Tibial nerve (tissue), 4 donors: ENCODE measurements at places on chromosomes 12 and 14. TPM values are rescaled to one million over a fixed set of nuclear protein-coding genes. Genes with fewer than 3 reads are reported as not detected.
A peak's percentile ranks its signal among the peaks of the same experiment; 100 is the strongest.

GRCh38 chr14:21023174-21023573 lies 1.7 kb downstream of the NDRG2 start:
- H3K4me1 ChIP-seq, result peaks cover 24% of the 10 kb centered on the region
- H3K27me3 ChIP-seq, result no peaks in the 10 kb centered on the region
- peak overlapping the region; percentile 75 for H3K4me3 ChIP-seq
- DNase-seq, result no peak
- H3K36me3 ChIP-seq, result no peaks in the 10 kb centered on the region
- peak overlapping the region; percentile 92 for H3K27ac ChIP-seq

DNA sequence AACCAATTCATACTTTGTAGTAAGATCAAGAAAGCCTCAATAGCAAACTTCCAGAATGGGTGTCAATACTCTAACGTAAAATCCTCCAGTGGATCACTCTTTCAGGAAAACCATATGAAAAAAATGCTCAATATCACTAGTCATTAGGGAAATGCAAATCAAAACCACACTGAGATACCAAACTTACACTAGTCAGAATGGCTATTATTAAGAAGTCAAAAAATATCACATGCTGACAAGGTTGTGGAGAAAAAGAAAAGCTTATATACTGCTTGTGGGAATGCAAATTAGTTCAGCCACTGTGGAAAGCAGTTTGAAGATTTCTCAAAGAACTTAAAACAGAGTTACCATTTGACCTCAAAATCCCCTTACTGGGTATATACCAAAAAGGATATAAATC lies 49.5 kb upstream of the ATXN7L3B start:
- no peaks in the 10 kb centered on the region for H3K27me3 ChIP-seq
- DNase-seq, result no peak
- H3K4me1 ChIP-seq, result no peaks in the 10 kb centered on the region
- no peak overlapping the region for H3K4me3 ChIP-seq
- H3K36me3 ChIP-seq, result no peaks in the 10 kb centered on the region

DNA sequence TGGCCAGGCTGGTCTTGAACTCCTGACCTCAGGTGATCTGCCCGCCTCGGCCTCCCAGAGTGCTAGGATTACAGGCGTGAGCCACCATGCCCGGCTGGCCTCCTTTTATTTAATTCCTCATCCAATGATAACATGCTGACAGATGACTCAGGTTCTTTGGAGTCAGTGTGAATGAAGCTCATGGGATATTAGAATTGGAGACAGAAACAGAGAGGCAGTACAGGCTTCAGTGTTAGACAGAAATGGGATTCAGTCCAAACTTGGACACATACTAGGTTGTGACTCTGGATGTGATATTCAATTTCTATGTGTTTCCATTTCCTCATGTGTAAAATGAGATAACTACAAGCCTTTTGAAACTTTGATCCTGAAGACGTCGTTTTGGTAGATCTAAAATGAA lies 47.3 kb downstream of the PDE3A start:
- H3K4me1 ChIP-seq, result no peaks in the 10 kb centered on the region
- no peaks in the 10 kb centered on the region for H3K36me3 ChIP-seq
- DNase-seq, result no peak
- no peaks in the 10 kb centered on the region for H3K27me3 ChIP-seq

DNA sequence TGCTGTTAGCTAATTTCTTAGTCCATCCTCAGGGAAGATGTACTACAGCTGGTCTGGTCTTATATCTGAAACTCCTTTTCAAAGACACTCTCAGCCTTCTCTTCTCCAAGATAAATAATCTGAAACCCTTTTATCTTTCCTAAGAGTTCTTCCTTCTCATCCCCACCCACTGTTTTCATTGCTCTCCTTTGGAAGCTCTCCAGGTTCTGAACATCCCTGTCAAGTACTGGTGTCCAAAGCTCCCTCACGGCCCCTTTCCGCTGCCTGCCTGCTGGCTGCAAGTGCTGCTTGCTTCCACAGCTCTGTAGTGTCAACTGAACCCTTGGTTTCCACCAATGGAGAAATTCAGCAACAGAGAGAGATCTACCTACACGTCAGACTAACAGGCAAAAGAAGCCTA lies 6.6 kb upstream of the SLC6A13 start:
- H3K36me3 ChIP-seq, result no peaks in the 10 kb centered on the region
- H3K4me1 ChIP-seq, result peaks cover 50% of the 10 kb centered on the region
- no peak overlapping the region for H3K4me3 ChIP-seq
- DNase-seq, result peak; percentile 27
- no peak overlapping the region for H3K27ac ChIP-seq

- no peaks in the 10 kb centered on the region for H3K4me1 ChIP-seq
- DNase-seq, result no peak
- H3K36me3 ChIP-seq, result no peaks in the 10 kb centered on the region
- H3K27ac ChIP-seq, result no peak overlapping the region
Measured at GRCh38 chr12:52776435-52776834, 710 bp downstream of the KRT76 start.

DNA sequence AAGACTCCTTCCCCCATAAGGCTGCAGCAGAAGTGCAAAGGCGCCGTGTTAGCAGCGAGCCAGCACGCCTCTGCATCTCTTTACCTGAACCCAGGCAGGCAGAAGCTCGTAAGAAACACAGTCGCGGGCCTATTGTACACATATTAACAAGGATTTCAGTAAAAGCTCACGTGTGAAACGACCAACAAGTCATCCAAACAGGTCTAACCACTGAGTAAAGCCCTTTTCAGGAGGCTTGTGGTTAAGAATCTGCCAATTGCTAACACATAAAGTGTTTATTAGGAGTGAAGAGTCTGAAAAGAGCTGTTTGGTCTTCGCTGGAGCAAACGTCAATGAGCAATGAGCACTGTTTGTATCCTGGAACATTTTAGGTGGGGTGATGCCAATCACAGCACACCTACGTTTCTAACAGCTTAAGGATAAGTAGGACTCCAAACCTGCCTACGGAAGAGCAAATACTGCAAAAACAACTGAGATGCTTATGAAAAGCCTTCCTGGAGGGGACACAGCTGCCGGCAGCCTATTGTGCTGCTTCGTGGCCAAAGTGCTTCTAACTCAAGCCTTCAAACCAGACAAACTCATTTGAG lies 43.1 kb downstream of the PRKAB1 start:
- DNase-seq, result no peak
- H3K4me1 ChIP-seq, result no peaks in the 10 kb centered on the region
- no peaks in the 10 kb centered on the region for H3K27me3 ChIP-seq
- peaks cover 85% of the 10 kb centered on the region for H3K36me3 ChIP-seq
- no peak overlapping the region for H3K27ac ChIP-seq

- peak overlapping the region; percentile 97 for H3K27ac ChIP-seq
- no peaks in the 10 kb centered on the region for H3K27me3 ChIP-seq
- H3K4me1 ChIP-seq, result peaks cover 26% of the 10 kb centered on the region
Measured at GRCh38 chr12:108685469-108686260, 45.7 kb downstream of the CORO1C start.

DNA sequence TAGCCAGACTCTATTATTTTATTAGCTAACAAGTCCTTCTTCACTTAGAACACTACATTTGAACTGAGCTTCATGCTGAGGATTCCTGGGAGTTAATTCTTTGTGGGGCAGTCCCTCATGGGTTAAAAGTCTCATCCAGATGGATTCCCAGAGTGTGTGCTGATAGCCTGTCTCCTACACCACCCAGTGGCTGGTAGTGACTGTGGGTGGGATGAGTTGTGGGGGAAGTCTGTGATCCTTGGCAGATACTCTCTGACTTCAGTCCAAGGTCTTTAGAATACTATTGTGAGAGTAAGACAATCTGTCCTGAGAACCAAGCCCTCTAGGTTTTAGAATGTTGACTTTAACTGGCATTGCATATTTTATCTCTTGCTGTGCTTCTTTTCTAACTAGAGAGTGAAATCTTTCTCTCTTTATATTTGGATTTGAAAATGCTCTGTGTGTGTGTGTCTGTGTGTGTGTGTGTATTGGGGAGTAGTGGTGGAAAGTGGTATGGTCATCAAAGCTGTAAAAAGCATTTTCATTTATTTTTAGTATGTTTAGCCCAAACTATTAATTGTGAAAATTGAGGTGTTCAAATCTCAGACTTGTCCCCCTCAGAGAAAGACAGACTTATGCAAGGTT lies 37.3 kb downstream of the AKAP6 start:
- DNase-seq, result no peak
- no peak overlapping the region for H3K4me3 ChIP-seq
- no peaks in the 10 kb centered on the region for H3K27me3 ChIP-seq
- H3K4me1 ChIP-seq, result peaks cover 17% of the 10 kb centered on the region
- no peaks in the 10 kb centered on the region for H3K36me3 ChIP-seq

DNA sequence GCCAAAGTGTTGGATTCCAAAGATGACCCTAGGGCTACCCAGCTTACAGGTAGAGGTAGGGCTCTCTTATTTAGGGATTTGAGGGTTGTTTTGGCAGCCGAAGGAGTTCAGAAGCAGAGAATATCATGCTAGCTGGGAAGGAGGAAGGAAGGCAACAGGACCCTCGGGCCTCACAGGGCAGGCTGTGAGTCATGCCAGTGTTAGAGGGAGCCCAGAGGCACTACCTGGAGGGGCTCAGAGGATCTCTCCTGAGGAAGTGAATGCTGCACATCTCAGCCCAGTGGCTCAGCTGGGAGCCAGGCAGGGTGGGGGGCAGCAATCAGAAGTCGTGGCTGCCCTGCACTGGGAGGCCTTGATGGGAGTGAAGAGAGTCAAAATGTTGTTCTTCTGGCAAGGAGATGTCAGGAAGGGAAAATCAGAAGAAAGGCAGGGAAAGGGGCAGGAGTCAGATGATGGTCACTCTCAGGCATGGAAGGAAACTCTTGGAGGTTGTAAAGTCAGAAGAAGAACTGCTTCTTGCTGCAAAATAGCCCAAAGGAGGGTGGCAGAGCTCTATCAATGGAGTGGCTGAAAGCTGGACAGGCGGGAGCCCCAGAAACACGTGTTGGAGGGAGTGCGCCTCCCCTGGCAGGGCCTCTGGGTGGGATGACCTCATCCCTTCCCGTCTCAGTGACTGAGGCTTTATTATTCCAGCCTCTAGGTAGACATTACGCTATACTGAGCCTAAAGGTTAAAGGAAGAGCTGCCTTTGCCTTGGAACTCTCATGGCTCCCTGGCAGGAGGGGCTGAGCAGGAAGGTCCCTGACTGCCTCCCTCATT lies 141.3 kb downstream of the SMOC1 start:
- no peaks in the 10 kb centered on the region for H3K27me3 ChIP-seq
- no peak overlapping the region for H3K4me3 ChIP-seq
- DNase-seq, result no peak
- peaks cover 25% of the 10 kb centered on the region for H3K4me1 ChIP-seq
- H3K36me3 ChIP-seq, result no peaks in the 10 kb centered on the region

- H3K27me3 ChIP-seq, result no peaks in the 10 kb centered on the region
- no peak for DNase-seq
- no peak overlapping the region for H3K27ac ChIP-seq
- H3K36me3 ChIP-seq, result peaks cover 100% of the 10 kb centered on the region
- no peak overlapping the region for H3K4me3 ChIP-seq
Measured at GRCh38 chr12:57194253-57194652, 22.3 kb upstream of the NXPH4 start.

DNA sequence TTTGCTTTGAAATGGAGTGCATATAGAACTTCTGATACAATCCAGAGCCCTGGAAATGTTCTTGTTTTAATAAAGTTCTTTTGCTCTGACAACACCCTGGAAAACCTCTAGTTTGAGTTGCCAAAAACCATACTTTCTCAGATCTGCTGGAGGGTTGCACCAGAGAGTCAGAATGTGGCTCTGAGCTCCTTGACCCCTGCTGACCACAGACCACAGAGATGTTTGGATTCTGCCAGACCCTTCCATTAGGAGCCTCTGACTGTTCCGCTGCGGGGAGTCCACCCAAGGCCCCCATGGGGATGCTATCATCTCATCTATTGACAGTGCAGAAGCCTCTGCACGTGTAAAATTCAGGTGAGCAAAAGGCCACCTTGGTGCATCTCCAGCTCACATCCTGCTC lies 332.6 kb downstream of the GLT1D1 start:
- no peak overlapping the region for H3K4me3 ChIP-seq
- H3K36me3 ChIP-seq, result no peaks in the 10 kb centered on the region
- no peaks in the 10 kb centered on the region for H3K27me3 ChIP-seq
- no peaks in the 10 kb centered on the region for H3K4me1 ChIP-seq
- no peak overlapping the region for H3K27ac ChIP-seq
- no peak for DNase-seq

GRCh38 chr14:22226381-22226780 lies 362.6 kb downstream of the DAD1 start:
- H3K27me3 ChIP-seq, result peaks cover under 1% of the 10 kb centered on the region
- H3K4me3 ChIP-seq, result no peak overlapping the region
- H3K27ac ChIP-seq, result no peak overlapping the region
- H3K4me1 ChIP-seq, result no peaks in the 10 kb centered on the region
- no peak for DNase-seq

DNA sequence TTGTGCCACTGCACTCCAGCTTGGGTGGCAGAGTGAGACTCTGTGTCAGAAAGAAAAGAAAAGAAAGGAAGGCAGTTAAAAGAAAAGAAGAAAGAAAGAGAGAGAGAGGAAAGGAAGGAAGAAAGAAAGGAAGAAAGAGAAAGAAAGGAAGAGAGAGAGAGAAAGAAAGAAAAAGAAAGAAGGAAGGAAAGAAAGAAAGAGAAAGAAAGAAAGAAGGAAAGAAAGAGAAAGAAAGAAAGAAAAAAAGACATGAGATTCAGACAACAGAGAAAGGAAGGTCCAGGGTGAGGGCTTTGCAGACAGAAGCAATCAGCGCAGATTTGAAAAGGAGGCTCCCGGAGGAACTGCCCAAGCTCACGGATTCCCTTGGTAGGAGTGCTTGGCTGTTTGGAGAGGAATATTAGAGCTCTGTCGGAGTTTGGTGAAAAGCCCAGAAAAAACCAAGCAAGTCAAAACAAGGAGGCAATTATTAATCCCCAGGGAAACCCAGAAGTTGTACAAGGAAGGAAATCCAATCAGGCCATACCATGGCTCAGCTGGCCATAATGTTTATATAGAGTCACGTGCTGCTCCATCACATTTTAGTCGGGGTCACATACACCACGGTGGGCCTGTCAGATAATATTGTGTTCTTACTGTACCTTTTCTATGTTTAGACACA lies 11.6 kb upstream of the CCDC85C start:
- H3K4me3 ChIP-seq, result no peak overlapping the region
- peaks cover 10% of the 10 kb centered on the region for H3K27me3 ChIP-seq
- H3K27ac ChIP-seq, result no peak overlapping the region
- H3K36me3 ChIP-seq, result no peaks in the 10 kb centered on the region
- no peaks in the 10 kb centered on the region for H3K4me1 ChIP-seq

GRCh38 chr12:113260127-113260526 lies 38.9 kb downstream of the TPCN1 start:
- peaks cover 21% of the 10 kb centered on the region for H3K4me1 ChIP-seq
- H3K4me3 ChIP-seq, result no peak overlapping the region
- H3K27me3 ChIP-seq, result no peaks in the 10 kb centered on the region
- no peak for DNase-seq
- peak overlapping the region; percentile 76 for H3K27ac ChIP-seq
- no peaks in the 10 kb centered on the region for H3K36me3 ChIP-seq

- H3K4me3 ChIP-seq, result no peak overlapping the region
- no peaks in the 10 kb centered on the region for H3K36me3 ChIP-seq
- DNase-seq, result no peak
Measured at GRCh38 chr14:54529811-54530210, 20.1 kb downstream of the CGRRF1 start.

- peaks cover 50% of the 10 kb centered on the region for H3K4me1 ChIP-seq
- H3K36me3 ChIP-seq, result no peaks in the 10 kb centered on the region
- no peak for DNase-seq
- H3K27me3 ChIP-seq, result no peaks in the 10 kb centered on the region
Measured at GRCh38 chr12:57603815-57604453, 690 bp upstream of the DTX3 start.

HOXC9 gene
- total RNA-seq, result 6.7 TPM

CLMN gene
- 32.2 TPM for total RNA-seq

RERG gene
- 34.5 TPM for total RNA-seq

VAMP1 gene
- total RNA-seq, result 31.0 TPM

DDN gene
- total RNA-seq, result not detected

TTC9 gene
- 3.9 TPM for total RNA-seq

TAS2R9 gene
- total RNA-seq, result not detected

PSME1 gene
- total RNA-seq, result 96.9 TPM

GALNT4 gene
- 5.0 TPM for total RNA-seq

P2RX7 gene
- total RNA-seq, result 5.2 TPM
